ENCODE measurements at places on chromosomes 11 and 22.

GRCh38 chr11:117249571-117249970 is 17.1 kb downstream of the RNF214 start:
- DNase-seq: no peak

- no peak for DNase-seq
Observed at GRCh38 chr11:67375320-67376055, 2.1 kb upstream of the CLCF1 start.

GRCh38 chr22:22218302-22218701 is 26.3 kb upstream of the VPREB1 start:
- no peak for DNase-seq

DNA sequence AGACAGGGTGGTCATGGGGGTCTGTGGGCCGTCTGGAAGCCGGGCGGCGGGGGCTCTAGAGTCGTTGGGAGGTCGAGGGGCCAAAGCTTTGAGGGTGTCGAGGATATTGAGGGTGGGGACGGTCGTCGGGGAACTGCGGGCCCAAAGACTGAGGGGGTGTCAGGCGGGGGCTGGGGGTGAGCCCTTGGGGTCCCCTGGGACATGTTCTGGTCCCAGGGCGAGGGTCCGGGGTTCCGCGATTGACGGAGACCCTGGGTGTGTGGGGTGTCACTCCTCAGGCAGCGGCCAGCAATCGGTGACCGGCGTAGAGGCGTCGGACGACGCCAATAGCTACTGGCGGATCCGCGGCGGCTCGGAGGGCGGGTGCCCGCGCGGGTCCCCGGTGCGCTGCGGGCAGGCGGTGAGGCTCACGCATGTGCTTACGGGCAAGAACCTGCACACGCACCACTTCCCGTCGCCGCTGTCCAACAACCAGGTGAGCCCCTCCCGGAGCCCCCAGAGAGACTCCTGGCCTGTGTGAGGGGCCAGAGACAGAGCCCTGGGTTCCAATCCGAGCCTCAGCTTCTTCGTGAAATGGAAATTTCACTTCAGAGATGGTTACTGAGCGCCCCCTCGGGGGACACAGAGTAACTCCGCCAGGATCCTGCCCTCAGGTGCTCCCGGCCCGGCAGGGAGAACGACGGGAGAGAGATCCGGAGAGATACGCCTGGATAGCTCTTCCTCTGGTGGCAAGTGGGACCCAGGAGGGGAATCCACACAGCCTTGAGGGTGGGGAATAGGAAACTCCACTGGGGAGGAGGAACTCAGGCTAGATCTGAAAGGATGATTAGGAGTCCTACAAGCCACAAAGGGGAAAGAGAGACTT is 714 bp downstream of the SDF2L1 start:
- no peak for DNase-seq

GRCh38 chr22:37416389-37416788 is 10.9 kb downstream of the ELFN2 start:
- DNase-seq: no peak

DNA sequence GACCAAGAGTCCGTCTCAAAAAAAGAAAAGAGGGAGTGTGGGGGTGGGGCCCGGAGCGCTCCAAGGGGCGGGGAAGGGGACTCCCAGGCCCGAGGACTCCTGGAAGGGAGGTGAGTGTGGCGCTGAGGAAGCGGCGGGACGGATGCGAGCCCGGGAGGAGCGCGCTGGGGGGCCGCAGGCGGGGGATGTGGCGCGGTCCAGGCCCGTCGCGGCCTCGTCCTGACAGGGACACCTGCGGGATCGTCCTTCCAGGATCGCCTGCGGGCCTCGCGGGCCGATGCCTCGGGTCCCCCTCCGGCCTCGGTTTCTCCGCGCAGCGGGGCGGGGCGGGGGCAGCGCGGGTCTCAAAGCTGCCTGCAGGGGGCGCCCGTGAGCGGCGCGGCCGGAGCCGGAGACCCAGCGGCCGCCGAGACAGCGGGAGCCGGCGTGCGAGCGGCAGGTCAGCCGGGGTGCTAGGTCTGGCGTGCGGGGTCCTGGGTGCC is 3.8 kb upstream of the ADORA2A start:
- no peak for DNase-seq

DNA sequence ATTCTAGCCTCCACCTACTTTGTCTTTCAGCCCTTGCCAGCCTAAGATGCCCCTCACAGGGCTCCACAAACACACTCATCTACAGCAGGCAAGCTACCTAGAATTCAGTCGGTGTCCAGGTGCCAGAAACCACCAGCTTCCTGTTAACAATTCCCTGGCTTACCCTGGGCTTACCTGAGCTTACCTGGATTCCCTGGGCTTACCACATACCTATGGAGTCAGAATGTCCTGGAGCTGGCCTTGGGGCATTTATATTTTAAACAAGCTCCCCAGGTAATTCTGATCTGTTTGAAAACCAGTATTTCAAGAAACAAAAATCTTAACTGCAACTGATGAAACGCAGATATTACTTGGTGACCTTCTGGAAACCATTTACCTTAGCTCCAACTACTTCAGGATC is 123.6 kb downstream of the SLC1A2 start:
- DNase-seq: no peak

DNA sequence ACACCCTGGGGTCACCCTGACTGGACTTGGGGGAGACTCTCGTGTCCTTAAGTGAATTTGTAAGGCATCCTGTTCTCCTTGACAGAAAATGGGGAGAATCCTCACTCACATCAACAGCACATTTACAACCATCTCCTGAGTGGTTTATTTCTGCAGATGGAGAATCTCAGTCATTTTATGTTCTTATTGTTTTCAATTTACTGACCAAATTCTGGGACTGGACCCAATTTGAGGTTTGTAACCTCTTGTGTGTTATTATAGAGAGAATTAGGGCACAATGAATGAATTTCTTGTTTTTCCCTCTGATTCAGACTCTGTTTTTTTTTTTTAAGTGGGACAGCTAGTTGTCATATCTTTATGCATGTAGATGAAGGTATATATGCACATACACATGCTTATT is 104.9 kb downstream of the ADAMTS15 start:
- DNase-seq: no peak

DNA sequence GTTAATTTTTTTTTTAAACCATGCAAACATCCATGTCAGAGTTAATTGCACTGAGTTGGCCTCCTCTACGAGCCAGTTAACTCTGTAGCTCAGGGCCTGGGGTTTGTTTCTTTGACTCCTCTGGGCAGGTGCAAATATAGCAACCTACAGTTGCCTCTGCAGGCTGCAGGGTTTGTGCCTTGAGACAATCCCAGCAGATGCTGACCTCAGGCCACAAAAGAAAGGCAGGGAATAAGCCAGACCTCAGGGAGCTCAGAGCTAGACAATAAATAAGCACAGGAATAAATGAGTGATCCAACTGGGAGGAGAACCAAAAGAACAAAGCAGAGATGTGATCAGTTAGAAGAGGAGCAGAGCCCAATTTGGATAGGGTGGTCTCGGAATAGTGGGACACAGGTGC is 390.8 kb downstream of the SHANK2 start:
- no peak for DNase-seq

GRCh38 chr11:128719556-128719824 is 25.6 kb downstream of the FLI1 start:
- DNase-seq: no peak

DNA sequence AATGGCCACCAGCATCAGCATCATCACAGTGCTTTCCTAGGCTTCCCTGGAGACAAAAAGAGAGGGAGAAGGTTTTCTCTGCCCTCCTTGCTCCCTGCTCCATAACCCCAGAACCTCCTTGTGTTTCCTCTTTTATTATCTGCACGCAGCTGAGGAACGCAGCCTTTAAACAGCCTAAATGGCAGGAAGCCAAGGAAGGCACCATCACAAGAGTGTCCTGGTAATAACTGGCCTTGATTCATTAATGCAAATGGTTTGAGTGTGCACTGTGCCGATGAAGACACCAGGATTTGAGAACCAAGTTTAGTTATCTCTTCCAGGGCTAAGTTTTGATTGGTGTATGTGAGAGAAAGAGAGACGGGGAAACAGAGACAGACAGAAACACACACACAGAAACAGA is 29.4 kb upstream of the DRD2 start:
- DNase-seq: no peak

GRCh38 chr11:131254254-131254653 is 116.2 kb upstream of the NTM start:
- no peak for DNase-seq

Measured in HS-27A (cell line).